Left cardiac atrium (tissue), 4 donors: ENCODE measurements at places on chromosomes 3 and 15.
A peak's percentile ranks its signal among the peaks of the same experiment; 100 is the strongest.

GRCh38 chr3:193148688-193149473 lies 92.1 kb upstream of the PLAAT1 start:
- DNase-seq = no peak

- DNase-seq = no peak
Observed at GRCh38 chr3:158685159-158685558, 12.7 kb upstream of the LXN start.

- no peak for DNase-seq
Observed at GRCh38 chr3:13876451-13877100, 3.3 kb downstream of the WNT7A start.

GRCh38 chr3:46667061-46667621 lies 26.3 kb downstream of the ALS2CL start:
- peak; percentile 15 for DNase-seq

GRCh38 chr3:66889750-66890494 lies 108.2 kb upstream of the KBTBD8 start:
- DNase-seq = no peak

DNA sequence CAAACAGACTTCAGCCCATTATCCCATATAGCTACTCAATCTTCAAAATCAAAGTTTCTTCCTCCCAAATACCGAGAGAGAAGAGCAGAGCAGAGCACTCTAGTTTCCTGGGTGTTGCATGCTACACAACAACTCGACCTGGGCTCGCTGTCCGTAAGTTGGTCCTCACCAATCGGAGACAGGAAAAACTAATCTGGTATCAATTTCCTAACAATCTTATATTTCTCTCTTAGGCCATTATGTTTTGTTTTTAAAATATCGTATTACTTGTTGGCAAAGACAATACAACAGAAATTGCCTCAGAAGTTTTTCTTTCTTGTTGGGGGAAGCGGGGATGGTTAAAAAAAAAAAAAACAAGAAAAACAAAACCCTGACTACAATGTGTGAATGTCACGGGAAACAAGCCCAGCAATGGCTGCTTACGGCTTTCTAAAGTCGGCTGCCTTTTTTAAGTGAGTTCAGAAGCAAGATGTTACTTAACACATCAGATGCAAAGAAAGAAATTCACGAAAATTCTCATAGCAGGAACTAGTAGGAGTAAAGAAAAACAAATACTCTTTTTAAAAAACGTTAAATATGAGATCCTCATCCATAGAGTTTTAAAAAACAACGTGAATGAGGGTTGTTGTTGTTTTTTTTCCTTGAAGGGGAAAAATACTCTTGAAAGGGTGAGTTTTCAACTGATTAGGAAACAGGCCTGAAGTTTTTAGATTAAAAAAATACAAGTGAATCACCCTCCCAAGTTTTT lies 1.9 kb downstream of the VGLL4 start:
- DNase-seq = no peak

GRCh38 chr3:99500485-99500884 lies 137.9 kb upstream of the COL8A1 start:
- DNase-seq = no peak

- no peak for DNase-seq
Observed at GRCh38 chr3:110413807-110414748, 657.5 kb upstream of the NECTIN3 start.
